ENCODE measurements at places on chromosomes 2 and 18.

- no peak for DNase-seq
Measured at GRCh38 chr18:26740396-26740795, 125.1 kb downstream of the AQP4 start.

GRCh38 chr2:230942920-230943896, 18.2 kb upstream of the GPR55 start:
- DNase-seq, result no peak

DNA sequence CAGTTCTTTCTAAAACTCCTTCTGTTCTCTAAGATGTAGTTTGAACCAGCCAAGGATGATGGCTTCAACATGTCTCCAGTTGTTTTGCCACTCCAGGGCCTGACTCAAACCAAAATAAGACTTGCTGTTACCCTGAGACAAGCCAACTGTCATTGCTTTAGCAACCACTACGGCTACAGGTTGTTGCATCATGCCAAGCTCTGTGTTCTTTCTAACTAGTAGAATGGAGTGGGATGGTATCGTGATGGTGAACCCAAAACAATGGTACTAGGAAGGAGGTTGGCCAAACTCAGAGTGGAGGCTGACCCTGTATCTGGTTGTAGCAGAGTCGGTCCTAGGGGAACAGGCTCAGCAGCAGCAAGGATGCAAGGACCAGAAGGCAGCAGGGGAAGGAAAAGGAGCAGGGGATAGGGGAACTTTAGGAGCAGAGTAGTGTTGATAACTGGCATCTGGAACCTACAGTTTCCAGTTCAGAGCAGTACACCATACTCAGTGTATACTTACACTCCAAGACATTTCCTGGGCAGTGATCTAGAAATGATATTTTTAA, 51.6 kb downstream of the PDK1 start:
- no peak for DNase-seq

DNA sequence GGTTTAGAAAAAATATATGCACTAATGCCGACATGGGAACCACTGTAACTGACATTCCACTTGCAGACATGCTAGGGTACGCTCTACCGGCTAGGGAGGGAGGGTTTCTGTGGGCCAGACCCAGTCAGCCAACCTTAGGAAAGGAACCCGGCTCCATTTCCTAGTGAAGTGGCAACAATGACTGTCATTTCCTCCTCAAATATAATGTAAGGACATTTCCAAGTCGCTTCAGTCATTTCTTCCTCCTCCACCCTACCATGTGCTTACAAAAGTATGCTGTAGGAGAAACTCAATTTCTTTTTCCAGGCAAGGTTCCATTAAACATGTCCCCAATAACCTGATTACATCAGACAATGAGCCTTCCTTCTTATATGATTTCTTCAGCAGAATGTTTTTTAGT, 64.3 kb upstream of the PSMD14 start:
- DNase-seq, result no peak

GRCh38 chr2:188727846-188728245, 246.3 kb upstream of the COL3A1 start:
- DNase-seq, result no peak

DNA sequence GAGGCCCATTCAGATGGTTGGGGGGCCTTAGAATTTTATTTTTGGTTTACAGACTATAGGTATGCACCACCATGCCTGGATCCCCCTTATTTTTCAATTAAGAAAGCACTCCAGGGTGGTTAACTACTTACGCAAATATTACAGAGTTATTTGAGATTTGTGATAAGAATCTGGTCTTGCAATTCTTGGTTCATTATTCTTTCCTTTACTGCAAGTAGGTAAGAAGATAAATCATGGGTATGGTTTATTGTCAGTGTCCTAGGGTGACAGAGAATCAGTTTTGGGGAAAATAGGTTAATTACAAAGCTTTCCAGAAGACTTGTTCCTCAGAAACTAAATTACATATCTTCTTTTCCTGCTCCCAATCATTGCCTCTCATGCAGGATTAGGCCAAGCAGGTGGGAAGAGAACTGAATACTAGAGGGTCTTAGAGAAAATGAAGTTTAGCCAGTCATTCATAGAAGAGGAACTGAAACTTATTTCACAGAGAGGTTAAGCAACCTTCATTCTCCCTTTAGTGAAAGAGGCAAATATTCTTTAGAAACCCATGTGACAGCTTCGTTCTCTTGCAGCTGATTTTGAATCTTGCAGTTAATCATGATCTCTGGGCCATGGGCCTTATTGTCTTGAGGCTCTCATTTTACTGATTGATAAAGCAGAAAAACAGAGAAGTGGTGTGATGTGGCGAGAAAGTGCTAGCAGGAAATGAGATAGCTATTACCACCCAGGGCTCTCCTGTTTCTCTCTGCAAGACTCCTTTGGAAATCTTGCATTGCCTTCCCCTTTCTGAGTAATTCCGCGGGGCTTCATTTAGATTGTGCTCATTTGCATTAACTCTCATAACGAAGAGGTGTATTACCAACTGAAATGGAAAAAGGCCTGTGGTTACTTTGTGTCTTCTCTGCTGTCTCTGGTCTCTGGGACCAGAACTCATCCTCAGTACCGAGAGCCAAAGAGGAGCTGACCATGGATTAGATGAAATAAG, 44.8 kb upstream of the ARHGAP25 start:
- no peak for DNase-seq

- no peak for DNase-seq
Measured at GRCh38 chr2:239381709-239382134, 19.1 kb downstream of the HDAC4 start.

GRCh38 chr18:31738460-31739407, 21.9 kb downstream of the SLC25A52 start:
- DNase-seq, result no peak

- DNase-seq, result no peak
Measured at GRCh38 chr2:30865892-30866681, 58.8 kb upstream of the CAPN13 start.

GRCh38 chr2:206212673-206213513, 53.2 kb downstream of the EEF1B2 start:
- no peak for DNase-seq

DNA sequence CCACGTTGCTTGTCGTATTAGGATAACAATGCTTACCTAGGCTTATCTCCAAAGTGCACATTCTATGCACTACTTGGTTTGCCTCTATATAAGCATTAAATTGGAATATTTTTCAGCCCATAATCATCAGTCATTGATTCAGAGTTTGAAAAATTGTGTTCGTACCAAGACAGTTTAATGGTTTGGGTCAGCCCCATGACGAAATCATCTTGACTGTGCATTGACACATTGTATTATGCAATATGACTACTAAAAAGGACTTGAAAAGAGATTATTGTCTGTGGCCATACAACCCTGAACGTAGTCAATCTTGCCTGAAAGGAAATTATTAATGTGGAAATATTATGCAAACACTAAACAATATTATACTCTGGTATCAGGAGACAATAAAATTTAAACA, 141.3 kb downstream of the EML6 start:
- no peak for DNase-seq

DNA sequence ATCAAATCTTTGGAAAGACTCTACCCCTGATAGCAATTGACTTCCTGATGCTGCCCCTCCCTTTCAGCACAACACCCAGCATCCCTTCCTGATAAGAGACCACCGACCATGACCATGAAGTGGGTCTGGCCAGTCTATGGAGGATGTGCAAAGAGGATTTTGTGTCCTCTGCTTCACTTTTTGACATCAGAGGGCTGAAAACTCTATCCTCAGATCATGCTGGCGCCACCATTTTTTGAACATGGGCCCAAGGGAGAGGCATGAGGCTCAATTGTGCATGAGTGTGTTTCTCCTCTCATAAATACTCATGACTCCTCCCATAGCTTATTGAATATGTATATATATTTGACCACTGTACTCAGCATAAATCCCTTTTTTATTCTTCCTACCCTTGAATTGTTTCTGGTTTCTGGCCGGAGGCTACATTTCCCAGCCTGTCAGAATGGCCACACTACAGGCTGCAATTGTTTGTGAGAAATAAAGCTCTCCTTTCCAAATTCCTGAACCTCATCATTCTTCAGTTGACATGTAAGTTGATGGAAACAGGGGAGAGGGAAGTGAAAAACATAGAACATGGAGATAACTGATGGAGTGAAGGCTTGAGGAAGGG, 314.1 kb downstream of the MYCN start:
- DNase-seq, result no peak

GRCh38 chr18:22108674-22109073, 60.7 kb upstream of the GATA6 start:
- no peak for DNase-seq

DNA sequence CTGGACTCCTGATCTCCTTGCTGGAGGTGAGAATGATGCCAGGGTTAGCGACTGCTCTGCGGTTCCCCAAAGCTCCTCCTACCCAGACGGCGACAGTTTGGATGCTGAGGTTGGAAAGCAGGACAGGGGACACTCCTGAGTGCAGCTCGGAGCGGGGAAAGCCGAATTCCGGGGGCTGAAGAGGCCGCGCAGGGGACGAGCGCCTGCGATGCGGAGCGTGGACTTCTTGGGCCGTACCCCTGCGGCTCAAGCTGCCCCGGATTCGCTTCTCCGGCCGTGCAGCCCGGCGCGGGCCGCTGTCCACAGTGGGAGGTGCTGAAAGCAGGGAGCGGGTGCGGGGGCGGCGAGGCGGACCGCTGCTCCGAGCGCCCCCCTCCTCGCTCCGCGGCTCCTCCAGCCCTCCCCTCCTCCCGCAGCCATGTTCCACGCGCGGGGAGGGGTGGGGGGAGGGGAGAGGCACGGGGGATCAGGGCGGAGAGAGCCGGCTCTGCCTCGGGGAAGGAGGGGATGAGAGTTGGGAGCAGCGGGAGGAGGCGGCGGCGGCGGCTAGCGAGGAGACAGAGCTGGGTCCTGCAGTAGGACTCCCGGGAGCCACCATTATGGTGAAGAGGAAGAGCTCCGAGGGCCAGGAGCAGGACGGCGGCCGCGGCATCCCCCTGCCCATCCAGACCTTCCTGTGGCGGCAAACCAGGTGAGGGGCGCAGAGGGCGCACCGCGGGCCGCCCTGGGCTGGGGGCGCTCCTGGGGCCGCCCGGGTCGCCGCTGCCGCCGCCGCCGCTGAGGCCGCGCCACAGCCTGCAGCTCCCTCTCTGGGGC, at the start of gene UNC80:
Gene UNC80, plus strand, starts transcription at position 359 of the 816 bp plus-strand sequence. Its CDS starts 241 bp downstream, at position 600.
- DNase-seq, result peak; percentile 3

DNA sequence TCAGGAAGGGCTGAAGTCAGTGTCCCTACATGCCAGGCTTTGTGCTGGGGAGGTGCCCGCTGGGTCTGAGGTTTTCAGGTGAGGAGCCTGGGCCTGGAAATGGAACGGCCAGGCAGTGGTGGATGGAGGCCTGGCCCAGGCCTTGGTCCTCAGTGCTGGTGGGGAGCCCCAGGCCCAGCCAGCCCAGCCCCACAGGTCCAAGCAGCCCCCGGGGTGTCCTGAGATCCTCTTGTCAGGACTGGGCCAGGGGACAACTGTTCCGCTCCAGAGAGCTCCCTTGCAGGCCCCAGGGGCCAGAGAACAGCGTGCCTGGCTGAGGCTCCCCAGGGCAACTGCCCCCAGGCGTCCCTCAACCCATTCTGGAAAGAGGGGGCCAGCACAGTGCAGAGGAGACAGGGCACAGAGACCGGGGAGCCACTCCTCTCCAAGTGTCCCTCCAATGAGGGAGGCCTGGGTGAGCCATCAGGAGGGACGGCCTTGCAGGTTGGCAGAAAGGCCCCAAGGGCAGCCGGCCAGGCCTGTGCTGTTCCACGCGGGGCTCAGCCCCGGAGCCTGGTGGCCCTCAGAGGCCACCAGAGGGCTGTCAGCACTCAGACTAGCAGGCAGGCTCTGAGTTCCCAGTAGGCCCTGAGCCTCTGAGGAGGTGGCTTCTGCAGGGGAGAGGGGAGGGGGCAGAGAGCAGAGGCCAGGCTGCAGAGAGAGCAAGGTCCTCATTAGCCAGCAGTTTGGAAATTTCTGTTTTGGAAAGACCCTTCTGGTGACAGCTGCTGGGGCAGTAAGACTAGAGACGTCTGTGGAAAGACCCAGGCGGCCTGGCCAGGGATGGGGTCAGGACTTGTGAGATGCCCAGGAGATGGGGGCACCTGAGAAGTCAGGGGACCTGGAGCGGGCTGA, 29.4 kb upstream of the SNED1 start:
- no peak for DNase-seq

GRCh38 chr18:26503382-26503781, 45.0 kb downstream of the KCTD1 start:
- DNase-seq, result no peak

DNA sequence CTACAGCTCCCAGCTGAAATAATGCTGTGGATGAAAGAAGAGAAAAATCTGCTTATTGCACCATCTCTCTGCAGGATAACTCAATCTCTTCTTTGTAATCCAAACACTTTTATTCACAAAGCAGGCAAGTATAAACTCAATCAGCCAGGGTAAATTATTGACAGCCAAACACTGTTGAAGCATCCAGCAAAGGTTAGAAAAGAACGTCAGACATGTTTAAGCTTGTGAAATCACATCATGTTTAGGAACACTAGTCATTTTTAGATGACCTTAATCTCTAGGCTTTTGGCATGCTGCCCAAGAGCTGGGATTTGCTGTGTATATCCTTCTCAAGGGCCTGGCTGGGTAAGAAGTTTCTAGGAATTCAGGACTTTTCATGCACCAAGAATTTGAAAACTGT, 1148.1 kb upstream of the FANCL start:
- DNase-seq, result no peak

DNA sequence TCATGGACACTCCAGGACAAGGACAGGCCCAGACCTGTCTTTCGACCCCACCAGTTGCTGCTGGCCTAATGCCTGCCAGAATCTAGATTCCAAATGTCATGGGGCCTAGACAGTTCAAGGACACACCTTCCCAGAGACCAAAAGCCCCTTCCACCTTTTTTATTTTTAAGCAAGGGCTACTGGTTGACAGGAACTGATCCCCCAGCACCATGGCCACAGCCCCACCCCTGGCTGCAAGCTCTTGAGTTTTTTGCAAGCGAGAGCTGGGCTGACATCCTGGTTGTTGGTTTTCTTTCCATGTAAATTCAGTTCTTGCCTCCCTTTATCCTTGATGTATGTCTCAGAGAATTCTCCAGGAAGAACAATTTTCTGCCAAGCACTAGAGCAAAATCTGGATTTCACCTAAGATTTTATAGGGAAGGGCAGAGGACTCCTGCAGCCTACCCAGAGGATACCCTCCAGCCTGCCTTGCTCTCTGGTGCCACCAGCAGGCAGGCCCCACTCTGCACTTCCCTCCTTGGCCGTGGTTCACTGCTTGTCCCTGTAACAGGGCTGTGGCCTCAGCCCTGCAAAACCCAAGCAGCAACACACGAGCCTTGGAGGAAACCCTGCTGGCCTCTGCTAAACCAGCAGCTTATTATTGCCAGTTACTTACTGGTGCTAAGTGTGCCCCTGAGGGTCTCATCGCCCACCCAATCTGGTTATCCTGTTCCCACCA, 97.7 kb downstream of the TWIST2 start:
- DNase-seq, result no peak

GRCh38 chr2:163849756-163850435, 114.1 kb upstream of the FIGN start:
- DNase-seq, result no peak
